ENCODE measurements at places on chromosomes 13 and 19. TPM values are rescaled to one million over a fixed set of nuclear protein-coding genes. Genes with fewer than 3 reads are reported as not detected.

The NRTN gene
- not detected for total RNA-seq

The MYO1F gene
- total RNA-seq = 0.66 TPM

The PRR22 gene
- 0.86 TPM for total RNA-seq

The SLITRK5 gene
- total RNA-seq = under 0.01 TPM

The KLK3 gene
- not detected for total RNA-seq

Data from placental pericyte (primary cell).